ENCODE measurements at places on chromosomes 6 and 20.

DNA sequence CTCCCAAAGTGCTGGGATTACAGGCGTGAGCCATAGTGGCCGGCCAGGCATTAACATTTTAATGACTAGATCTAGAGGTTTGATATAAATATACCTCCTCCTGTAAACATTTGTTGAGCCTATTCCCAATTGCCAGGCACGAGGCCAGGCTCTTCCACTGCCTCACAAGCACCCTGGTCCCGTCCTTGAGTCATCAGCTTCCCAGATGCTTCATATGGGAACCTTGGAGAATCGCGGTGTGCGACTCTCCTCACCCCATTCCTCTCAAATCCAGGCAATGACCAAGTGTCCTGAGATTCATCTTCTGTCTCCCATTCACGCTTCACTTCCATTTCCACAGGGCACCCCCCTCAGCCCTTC is 35.9 kb upstream of the PIM1 start:
- DNase-seq, result peak; percentile 73

DNA sequence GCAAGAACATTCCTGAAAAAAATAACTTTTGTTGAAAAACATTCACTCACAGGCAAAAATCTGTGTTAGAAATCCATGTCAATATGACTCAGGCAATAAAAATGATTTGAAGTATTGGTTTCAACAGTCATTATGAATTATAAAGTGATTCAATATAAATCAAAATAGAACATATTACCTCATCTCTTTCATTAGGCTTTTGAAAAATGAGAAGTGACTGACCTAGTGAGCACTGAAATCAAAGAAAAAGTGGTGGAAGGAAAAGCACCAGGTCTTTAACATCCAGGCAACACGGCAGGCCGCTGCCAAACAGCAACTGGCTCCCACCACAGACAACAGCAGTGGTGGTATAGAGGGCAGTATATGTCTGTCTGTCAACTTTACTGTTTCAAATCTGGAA is 68.9 kb downstream of the MAN1A1 start:
- peak; percentile 24 for DNase-seq

DNA sequence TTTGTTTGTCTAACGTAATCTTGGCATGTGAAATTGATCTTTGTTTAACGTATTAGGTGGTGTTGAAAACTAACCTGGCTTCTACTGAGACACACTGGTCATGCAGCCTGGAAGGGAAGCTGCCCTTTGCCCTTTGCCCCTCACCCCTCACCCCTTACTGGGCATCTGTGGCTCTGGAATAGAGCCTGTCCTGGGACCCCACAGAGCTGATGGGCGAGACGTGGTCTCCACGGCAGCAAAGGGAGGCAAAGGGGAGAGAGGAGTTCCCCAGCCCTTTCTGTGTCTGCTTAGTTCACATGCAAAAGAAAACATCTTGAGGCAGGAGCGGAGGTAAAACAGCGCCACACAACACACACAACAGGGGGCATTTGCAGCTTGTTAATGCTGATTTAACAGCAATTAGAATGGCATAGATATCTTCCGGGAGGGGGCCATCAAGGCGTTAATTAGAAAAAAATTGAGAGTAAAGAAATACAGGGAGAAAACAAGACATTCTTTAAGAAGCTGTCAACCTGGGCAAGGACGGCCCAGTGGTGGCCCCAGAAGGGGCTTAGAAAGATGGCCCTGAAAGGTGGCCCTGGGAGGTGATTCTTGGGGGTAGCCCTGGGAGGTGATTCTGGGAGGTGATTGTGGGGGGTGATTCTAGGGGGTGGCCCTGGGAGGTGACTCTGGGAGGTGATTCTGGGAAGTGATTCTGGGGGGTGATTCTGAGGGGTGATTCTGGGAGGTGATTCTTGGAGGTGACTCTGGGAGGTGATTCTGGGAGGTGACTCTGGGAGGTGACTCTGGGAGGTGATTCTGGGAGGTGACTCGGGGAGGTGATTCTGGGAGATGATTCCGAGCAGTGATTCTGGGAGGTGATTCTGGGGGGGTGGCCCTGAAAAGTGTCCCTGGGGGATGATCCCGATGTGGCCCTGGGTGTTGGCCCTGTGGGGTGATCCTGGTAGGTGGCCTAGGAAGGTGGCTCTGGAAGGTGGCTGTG is 44.5 kb upstream of the DACT2 start:
- DNase-seq, result no peak

GRCh38 chr20:61056116-61056515 is 195.9 kb upstream of the CDH4 start:
- no peak for DNase-seq

- DNase-seq, result no peak
These were observed 39.7 kb downstream of the SLC2A10 start for GRCh38 chr20:46749147-46749546.

DNA sequence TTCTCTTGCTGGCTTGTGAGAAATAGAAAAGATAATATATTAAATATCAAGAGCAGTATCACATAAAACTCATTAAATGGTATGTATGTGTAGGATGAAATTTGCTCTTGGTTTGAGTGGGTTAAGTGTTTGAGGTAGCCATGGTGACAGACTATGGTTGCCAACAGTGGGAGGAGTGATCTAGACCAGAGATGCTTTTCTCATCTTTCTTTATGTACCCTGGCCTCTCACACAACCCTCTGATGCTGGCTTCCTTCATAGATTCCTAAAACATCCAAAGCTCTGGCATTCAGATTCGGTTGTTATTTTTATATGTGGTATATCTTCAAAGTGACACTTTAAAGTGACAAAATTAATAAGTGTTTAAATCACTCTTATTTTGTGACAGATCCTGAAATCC is 9.0 kb upstream of the MLIP start:
- no peak for DNase-seq
